ENCODE measurements at places on chromosomes 12 and 14. TPM values are rescaled to one million over a fixed set of nuclear protein-coding genes. Genes with fewer than 3 reads are reported as not detected.
A peak's percentile ranks its signal among the peaks of the same experiment; 100 is the strongest.

The ADCK1 gene
- total RNA-seq: 5.3 TPM

GRCh38 chr14:97250931-97251330, 453.7 kb downstream of the VRK1 start:
- no peak overlapping the region for H3K27ac ChIP-seq
- H3K27me3 ChIP-seq: no peaks in the 10 kb centered on the region
- H3K36me3 ChIP-seq: no peaks in the 10 kb centered on the region
- H3K4me3 ChIP-seq: no peak overlapping the region

DNA sequence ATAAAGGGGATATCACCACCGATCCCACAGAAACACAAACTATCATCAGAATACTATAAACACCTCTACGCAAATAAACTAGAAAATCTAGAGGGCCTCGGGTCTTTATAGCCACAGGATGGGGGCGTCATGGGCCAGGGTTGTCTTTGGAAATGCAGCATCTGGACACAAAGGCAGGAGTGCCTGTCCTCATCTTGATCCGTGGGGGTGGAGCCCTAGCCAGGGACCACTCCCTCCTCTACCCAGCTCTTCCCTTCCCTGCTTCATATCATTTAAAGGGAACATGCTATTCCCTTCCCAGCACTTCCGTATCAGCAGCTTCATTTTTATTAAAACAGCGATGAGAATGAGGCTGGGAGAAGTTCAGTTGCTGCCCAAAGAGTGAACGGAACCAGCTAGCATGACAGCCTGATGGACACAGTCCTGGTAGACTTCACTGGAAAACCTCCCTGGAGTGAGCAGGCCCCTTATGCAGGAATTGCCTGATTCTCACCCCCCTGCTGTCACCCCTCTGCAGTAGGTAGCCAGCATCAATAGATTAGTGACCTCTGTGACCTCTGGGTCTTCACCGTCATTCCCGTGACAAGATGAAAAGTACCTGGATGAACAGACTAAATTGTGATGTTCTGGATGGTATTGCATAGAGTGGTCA, 251.4 kb upstream of the RGS6 start:
- no peaks in the 10 kb centered on the region for H3K4me1 ChIP-seq
- no peak overlapping the region for H3K4me3 ChIP-seq
- H3K27me3 ChIP-seq: no peaks in the 10 kb centered on the region

GRCh38 chr12:114894076-114894475, 210.1 kb upstream of the TBX3 start:
- DNase-seq: no peak
- H3K27me3 ChIP-seq: no peaks in the 10 kb centered on the region
- no peak overlapping the region for H3K4me3 ChIP-seq
- no peak overlapping the region for H3K27ac ChIP-seq
- H3K4me1 ChIP-seq: no peaks in the 10 kb centered on the region

DNA sequence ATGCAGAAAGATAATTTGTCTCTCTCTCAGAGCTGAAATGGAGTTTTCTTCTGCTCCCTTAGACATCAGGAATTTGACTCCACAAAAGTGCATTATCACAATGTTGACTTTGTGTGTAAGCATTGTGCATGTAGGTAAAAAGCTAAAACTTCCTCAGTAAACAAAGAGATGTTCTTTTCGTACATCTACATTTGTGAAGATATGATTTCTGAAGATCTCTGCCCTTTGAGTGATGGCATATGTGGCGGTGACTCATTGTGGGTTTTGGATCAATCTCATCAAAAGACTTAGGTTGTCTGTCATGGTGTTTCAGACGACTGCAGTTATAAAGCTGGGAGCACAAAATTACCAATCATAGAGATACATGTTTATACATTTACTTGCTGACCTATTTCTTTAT, 411.4 kb upstream of the LMO3 start:
- H3K4me3 ChIP-seq: no peak overlapping the region
- H3K27me3 ChIP-seq: no peaks in the 10 kb centered on the region
- H3K36me3 ChIP-seq: no peaks in the 10 kb centered on the region
- no peaks in the 10 kb centered on the region for H3K4me1 ChIP-seq

GRCh38 chr12:94603434-94604365, 46.7 kb downstream of the TMCC3 start:
- H3K4me3 ChIP-seq: no peak overlapping the region
- H3K4me1 ChIP-seq: no peaks in the 10 kb centered on the region
- no peaks in the 10 kb centered on the region for H3K27me3 ChIP-seq
- DNase-seq: peak; percentile 58

DNA sequence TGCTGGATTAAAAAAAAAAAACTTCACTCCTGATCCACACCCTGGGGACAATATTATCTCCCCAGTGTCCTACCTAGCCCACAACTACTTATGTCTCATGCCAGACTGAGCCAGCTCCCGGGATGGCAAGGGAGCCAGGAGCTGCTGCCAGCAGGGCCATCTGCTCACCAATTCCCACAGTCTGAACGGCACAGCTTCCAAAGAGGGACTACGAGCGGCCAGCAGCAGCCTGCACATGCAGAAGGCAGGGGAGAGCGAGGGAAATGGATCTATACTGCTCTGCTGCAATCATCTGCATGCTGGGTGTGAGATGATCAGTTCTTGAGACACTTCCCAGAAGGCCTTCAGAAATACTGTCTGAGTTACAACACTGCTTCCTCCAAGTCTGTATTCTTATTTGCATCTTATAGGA, 11.1 kb downstream of the SSH1 start:
- H3K27ac ChIP-seq: no peak overlapping the region
- peaks cover 13% of the 10 kb centered on the region for H3K36me3 ChIP-seq
- H3K4me1 ChIP-seq: no peaks in the 10 kb centered on the region
- no peaks in the 10 kb centered on the region for H3K27me3 ChIP-seq
- DNase-seq: no peak

- peaks cover 26% of the 10 kb centered on the region for H3K4me1 ChIP-seq
- peak overlapping the region; percentile 11 for H3K27ac ChIP-seq
- no peak overlapping the region for H3K4me3 ChIP-seq
- H3K27me3 ChIP-seq: no peaks in the 10 kb centered on the region
- DNase-seq: peak; percentile 82
- peaks cover 26% of the 10 kb centered on the region for H3K36me3 ChIP-seq
Measured at GRCh38 chr12:120713861-120714482, 3.7 kb downstream of the UNC119B start.

DNA sequence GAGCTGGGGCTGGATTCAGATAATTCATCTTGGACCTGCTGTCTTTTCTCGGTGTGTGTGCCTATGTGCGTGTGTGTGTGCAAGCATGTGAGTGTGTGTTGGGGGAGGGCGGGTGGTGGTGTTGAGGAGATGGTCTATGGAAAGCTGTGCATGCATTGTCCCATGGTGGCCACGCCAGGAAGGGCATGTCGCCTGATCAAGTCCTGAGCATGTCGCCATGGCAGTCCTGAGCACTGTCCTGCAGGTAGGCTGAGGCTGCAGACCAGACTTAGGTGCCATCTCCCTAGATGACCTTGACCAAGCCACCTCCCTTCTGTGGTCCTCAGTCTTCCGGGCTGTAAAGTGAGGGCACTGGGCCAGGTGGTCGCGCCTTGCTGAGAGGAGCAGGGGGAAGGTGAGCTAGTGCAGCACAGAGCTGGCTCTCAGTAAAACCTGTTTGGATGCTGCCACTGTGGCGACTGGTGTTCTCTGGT, 81.4 kb downstream of the PAPOLA start:
- peaks cover 5% of the 10 kb centered on the region for H3K27me3 ChIP-seq
- no peaks in the 10 kb centered on the region for H3K4me1 ChIP-seq

GRCh38 chr14:50892255-50892654, 20.4 kb downstream of the ABHD12B start:
- no peaks in the 10 kb centered on the region for H3K36me3 ChIP-seq
- H3K27me3 ChIP-seq: no peaks in the 10 kb centered on the region
- H3K4me1 ChIP-seq: no peaks in the 10 kb centered on the region
- no peak overlapping the region for H3K4me3 ChIP-seq
- no peak overlapping the region for H3K27ac ChIP-seq
- no peak for DNase-seq
